ENCODE measurements at places on chromosomes 4 and X.

GRCh38 chr4:14752341-14753046 lies 249.8 kb upstream of the CPEB2 start:
- DNase-seq, result no peak

DNA sequence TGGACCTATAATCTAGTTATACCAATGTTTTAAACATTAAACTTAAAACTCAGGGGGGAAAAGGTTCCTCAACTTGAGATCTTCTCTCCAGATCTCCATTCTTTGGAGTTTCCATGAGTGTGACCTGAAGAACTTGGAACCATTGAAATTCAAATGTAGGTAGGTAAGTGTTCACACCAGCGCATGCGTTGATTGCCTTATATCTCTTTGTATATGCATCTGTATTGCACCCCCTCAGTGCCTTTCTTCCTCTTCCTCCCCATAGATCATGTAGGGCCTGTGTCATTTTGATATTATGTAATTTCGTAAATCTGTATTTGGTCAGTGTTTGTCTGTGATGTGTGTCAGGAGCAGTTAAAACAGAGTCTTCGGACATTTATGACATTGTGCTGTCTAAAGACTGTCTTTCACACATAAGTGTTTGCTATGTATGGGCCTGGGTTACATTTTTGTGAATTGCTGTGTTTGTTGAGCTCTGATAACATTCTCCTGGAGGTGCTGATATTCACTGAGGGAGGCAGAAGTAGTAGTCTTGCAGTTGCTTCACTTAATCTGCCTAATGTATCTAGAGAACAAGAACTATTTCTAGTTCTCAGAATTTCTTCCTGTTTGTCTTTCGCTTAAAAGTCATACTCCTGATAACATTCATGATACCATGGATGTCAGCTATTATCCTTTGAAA lies 126.3 kb downstream of the RAP1GDS1 start:
- DNase-seq, result no peak

GRCh38 chr4:12445711-12446235 lies 1017.1 kb upstream of the HS3ST1 start:
- no peak for DNase-seq

- peak; percentile 46 for DNase-seq
Observed at GRCh38 chr4:139207873-139208403, 30.9 kb upstream of the ELF2 start.

DNA sequence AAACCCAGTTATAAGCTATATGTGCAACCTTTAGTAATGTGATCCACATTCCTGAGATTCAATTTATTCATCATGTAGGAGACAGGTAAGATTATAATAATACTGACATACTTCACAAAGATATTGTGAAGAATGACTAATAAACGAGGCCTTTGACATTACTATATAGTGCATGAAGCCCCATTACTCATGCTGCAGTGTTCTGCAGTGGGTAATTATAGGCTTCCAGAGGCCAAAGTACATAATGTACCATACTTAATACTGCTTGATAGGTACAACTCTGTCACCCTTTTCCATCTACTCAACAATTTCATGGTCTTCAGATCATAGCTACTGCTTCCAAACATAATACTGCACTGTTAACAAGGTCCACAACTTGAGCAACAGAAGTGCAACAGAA lies 68.9 kb downstream of the COL25A1 start:
- peak; percentile 21 for DNase-seq

- DNase-seq, result no peak
Observed at GRCh38 chr4:33086331-33086925, 2366.3 kb downstream of the PCDH7 start.

- DNase-seq, result no peak
Observed at GRCh38 chr4:76729980-76730379, 168.0 kb downstream of the SOWAHB start.

DNA sequence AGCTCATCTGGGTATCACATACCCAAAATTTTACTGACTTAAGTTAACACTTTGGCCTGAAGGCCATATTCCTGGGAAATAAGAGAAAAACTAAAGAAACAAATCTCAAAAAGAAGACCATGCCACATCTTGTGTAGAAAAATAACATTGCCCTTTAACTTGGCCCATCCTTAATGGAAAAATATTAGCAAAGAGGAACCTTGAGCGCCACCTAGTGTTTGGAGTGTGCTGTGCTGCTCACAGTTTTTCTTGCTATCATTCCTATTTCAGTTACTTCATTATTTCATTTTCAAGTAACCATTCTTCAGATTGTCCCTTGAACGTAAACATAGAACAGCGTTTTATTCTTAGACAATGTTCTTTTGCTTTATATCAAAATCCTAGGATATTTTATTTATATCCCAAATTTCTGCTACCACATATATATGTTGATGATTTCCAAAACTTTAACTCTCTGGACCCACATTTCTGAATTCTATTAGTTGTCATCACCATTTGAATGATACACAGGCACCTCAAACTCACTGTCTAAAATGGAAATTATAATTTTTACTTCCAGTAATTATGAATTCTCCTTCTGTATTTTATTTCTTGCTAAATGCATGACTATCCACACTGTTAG lies 999.0 kb upstream of the ADGRL3 start:
- DNase-seq, result peak; percentile 90

DNA sequence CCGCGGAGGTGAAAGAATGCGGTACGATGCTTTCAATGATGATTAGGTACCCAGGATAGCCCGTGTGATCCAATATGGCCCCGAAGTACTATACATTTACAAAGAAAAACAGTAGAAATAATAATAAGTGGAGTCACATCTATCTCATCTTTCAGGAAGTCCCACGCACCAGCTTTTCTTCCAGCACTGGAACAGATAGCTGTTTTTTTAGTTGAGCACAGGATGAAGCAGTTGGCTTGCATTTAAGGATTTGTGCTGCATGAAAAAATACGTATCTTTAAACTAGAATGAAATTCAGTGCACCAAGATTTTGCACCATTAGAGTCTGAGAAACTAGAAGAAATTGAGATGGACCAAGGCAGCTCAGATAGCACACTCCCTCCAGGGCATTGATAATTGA lies 44.1 kb downstream of the SMIM20 start:
- no peak for DNase-seq

GRCh38 chrX:150411656-150412055 lies 48.5 kb downstream of the MAMLD1 start:
- DNase-seq, result peak; percentile 9

GRCh38 chr4:8725845-8726244 lies 133.3 kb downstream of the CPZ start:
- DNase-seq, result no peak

GRCh38 chr4:153291562-153291961 lies 52.9 kb upstream of the MND1 start:
- no peak for DNase-seq

- no peak for DNase-seq
Observed at GRCh38 chr4:48366611-48367010, 25.3 kb downstream of the SLAIN2 start.

DNA sequence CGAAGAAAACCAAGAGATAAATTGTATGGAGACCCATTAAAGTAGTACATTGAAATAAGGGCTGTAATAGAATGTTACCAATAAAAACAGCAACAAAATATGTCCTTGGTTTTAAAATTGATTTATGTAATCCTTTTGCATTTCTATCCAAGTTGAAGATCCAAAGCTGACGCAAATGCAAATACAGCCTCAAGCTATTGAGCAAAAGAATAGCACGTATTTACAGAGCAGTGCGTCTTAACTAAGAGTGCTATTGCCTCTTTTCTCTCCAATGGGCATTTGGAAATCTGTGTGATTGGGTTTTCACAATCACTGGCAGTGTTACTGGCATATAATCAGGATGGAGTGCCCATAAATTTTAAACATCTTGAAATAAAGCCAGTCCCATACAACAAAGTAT lies 417.4 kb downstream of the TLL1 start:
- DNase-seq, result no peak

Data from eye (tissue), 1 donor.